Endothelial cell of umbilical vein (primary cell): ENCODE measurements at places on chromosomes 1 and 21.

DNA sequence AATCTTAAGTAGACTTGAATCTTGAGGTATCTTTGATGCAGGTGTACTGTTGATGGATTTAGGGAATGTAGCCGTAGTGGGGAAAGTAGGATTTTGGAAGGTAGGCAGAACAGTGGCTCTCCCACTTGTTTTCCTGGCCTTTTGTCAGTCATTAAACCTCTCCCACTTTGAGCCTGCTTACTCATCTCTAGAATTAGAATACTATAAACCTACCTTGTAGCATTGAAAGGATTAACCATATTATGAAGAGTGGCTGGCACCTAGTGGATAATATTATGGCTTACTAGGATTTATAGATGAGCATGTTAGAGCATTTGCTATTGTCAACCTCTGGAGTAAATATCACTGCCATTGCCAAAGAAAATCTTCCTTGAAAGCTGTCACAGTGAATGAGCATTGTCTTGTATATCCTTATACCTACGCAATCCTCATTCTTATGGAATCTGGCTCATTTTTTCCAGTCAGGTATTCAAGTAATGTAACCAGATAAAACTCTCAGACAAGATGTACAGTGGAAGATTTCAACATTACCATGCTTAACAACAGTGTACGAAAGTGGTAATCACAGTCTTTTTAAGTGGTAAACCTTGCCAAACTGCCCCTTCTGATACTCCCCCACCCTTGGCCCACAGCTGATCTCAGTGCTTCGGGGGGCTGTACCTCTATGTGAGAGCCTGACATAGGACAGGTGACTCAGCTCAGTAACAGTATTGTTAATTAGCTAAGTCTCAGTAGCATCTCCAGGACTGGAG, 44.4 kb downstream of the SH3GLB1 start:
- no peak for DNase-seq
- no peak overlapping the region for H3K27ac ChIP-seq
- H3K4me1 ChIP-seq, result no peaks in the 10 kb centered on the region
- H3K36me3 ChIP-seq, result peaks cover 4% of the 10 kb centered on the region

DNA sequence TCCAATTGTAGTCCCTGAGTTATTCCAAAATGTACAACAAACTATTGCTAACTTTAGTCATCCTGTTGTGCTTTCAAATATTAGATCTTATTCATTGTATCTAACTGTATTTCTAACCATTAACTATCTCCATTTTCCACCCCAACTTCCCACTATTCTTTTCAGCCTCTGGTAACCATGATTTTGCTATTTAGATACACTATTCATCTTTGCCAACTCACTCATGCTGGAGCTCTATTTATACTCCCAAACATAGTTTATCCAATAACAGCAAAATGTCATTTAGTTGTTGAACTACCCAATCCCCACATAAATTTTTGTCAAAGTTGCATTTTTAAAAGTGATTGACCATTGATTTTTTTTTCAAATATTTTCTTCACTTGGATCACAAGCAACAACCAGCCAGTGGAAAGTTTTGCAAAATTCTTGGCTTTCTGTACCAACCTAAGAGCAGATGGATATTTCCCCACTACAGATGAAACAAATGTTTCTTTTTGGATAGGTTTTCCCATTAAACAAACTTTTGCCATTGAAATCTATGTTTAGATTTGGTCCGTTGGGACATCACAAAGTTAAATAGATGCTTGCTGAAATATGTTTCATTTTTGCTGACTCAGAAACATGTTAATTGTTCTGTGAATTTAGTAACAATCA, 866.0 kb downstream of the LTN1 start:
- H3K36me3 ChIP-seq, result no peaks in the 10 kb centered on the region
- H3K27me3 ChIP-seq, result no peaks in the 10 kb centered on the region
- H3K4me3 ChIP-seq, result no peak overlapping the region
- H3K4me1 ChIP-seq, result no peaks in the 10 kb centered on the region
- H3K27ac ChIP-seq, result no peak overlapping the region
- DNase-seq, result no peak

DNA sequence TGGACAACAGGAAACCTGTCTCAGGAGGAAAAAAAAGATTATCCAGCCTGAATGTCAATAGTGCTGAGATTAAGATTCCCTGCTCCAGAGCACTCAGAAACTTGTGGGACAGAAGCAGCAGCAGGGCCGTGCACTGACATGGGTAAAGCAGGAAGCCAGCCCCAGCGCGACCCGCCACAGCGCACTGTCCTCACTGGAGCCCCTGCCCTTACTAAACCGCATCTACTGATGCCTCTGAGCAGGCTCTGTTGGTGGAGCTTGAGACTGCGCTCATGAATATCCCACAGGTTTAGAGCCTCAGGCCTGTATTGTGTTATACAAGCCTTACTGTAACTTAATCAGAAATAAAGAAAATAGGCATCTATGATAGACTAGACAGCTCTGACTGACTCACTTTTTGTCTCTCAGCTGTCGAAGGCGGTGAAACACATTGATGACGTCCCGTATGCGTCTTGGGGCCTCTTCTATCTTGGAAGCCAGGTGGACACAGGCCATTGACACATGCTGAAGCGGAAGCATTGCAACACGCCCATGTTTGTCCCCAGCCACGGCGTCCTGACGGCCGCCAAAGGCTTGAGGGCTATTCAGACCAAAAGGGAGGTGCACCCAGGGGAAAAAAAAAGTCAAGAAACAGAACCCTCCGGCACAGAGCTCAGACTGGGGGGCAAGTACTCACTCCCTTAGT, 1.2 kb downstream of the CCNL2 start:
- H3K4me1 ChIP-seq, result peaks cover 22% of the 10 kb centered on the region
- H3K27me3 ChIP-seq, result no peaks in the 10 kb centered on the region
- H3K27ac ChIP-seq, result peak overlapping the region; percentile 9
- peak overlapping the region; percentile 77 for H3K4me3 ChIP-seq

- no peaks in the 10 kb centered on the region for H3K4me1 ChIP-seq
- H3K4me3 ChIP-seq, result no peak overlapping the region
- no peaks in the 10 kb centered on the region for H3K36me3 ChIP-seq
- H3K27me3 ChIP-seq, result no peaks in the 10 kb centered on the region
- H3K27ac ChIP-seq, result no peak overlapping the region
- no peak for DNase-seq
Measured at GRCh38 chr1:34086561-34086960, 78.5 kb downstream of the CSMD2 start.

DNA sequence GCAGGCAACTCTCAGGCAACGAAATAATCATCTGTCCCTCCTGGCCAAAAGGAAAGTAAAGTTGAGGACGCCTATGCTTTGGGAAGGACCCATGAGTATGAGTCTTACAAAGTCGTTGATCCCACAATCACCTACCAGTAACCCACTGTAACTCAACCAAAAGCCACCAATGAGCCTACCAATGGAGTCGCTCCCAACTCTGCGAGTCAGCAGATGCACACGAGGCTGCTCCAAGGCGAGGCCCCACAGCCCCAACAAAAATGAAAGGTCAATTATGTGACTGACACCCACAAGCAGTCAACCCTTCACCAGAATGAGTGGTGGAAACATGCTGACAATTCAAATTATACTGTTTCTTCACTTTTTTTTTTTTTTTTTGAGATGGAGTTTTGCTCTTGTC, 12.0 kb downstream of the SETD4 start:
- H3K27me3 ChIP-seq, result no peaks in the 10 kb centered on the region
- H3K27ac ChIP-seq, result no peak overlapping the region
- DNase-seq, result no peak
- peaks cover 17% of the 10 kb centered on the region for H3K4me1 ChIP-seq
- H3K4me3 ChIP-seq, result no peak overlapping the region

GRCh38 chr1:218760601-218761570, 412.8 kb upstream of the LYPLAL1 start:
- no peak overlapping the region for H3K27ac ChIP-seq
- H3K36me3 ChIP-seq, result no peaks in the 10 kb centered on the region
- no peak overlapping the region for H3K4me3 ChIP-seq
- no peak for DNase-seq
- peaks cover 6% of the 10 kb centered on the region for H3K4me1 ChIP-seq

DNA sequence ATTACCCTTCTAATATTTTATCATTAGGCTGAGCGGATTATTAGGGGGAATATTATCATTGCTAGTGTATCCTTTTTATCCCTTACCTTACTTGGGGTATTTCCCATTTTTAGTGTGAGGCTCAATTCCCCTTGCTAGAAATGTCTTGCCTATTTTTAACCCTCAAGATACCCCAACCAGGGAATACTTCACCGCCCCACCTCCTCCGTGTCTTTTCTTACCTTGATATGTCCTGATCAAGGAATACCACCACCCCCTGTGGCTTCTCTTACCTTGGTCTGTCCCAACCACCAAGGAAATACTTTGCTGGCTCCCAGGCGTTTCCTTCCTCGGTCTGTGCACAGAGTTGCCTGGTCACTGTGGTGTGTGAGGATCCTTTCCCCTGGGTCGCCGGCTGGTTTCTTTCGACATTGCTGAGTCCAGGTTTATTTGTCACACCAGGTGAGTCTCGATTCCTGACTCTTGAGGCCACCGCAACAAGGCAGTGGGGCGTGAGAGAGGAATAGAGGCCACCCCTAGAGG, 57.8 kb downstream of the SERINC2 start:
- no peak for DNase-seq
- H3K4me3 ChIP-seq, result no peak overlapping the region
- H3K36me3 ChIP-seq, result no peaks in the 10 kb centered on the region
- no peaks in the 10 kb centered on the region for H3K4me1 ChIP-seq
- peaks cover 5% of the 10 kb centered on the region for H3K27me3 ChIP-seq

- DNase-seq, result no peak
- no peak overlapping the region for H3K4me3 ChIP-seq
Measured at GRCh38 chr1:32791881-32792280, 25.3 kb downstream of the YARS1 start.

DNA sequence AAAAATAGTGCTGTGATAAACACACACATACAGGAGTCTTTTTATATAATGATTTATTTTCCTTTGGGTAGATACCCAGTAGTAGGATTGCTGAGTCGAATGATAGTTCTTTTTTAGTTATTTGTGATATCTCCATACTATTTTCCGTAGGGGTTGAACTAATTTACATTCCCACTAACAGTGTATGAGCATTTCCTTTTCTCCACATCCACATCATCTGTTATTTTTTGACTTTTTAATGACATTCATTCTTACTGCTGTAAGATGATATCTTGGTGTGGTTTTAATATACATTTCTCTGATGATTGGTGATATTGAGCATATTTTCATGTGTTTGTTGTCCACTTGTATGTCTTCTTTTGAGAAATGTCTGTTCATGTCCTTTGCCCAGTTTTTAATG, 78.3 kb downstream of the NIBAN1 start:
- no peaks in the 10 kb centered on the region for H3K27me3 ChIP-seq
- no peak for DNase-seq
- H3K4me3 ChIP-seq, result no peak overlapping the region

GRCh38 chr1:52855584-52855983, 13.0 kb downstream of the ZYG11A start:
- no peaks in the 10 kb centered on the region for H3K36me3 ChIP-seq

DNA sequence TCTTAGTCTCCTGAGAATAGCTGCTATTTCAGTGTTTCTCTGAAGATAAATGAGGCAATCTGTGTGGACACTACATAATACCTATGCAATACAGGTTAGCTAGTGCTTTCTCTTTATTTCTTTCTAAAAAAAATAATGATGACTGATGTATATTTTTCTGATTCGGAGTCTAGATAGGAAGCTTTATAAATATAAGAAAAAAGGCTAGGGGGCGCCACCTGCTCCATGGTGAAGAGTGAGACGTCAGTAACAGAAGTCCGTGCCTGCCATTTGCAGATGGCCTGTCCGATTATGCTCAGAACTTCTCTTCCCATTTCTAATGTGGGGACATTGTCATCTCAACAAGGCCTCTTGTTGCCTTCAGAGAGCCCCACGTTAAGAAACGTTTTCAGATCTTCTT, 26.4 kb downstream of the QSOX1 start:
- no peak overlapping the region for H3K4me3 ChIP-seq
- no peaks in the 10 kb centered on the region for H3K27me3 ChIP-seq
- no peaks in the 10 kb centered on the region for H3K4me1 ChIP-seq
- peaks cover 16% of the 10 kb centered on the region for H3K36me3 ChIP-seq
- H3K27ac ChIP-seq, result no peak overlapping the region

GRCh38 chr1:223887747-223888418, 42.1 kb upstream of the TP53BP2 start:
- H3K36me3 ChIP-seq, result no peaks in the 10 kb centered on the region
- H3K27ac ChIP-seq, result peak overlapping the region; percentile 54
- no peak overlapping the region for H3K4me3 ChIP-seq

DNA sequence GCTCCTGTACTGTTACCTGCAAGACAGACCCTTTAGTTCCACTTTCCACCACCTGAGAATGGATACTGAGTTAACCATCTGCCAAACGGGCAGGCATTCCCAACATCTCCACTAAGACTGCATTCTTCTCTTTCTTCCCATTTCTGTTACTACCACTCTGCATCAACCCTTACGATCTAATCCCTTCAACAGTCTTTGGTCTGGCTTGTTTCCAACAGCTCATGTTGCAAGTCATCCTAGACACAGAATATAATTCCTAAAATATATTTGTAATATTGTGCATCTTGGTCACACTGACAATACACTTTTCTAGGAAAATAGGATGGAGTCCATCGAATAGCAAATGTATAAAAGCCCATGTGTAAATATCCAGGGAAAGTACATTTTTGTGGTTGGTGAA, 166.7 kb downstream of the SIPA1L2 start:
- H3K27ac ChIP-seq, result no peak overlapping the region
- H3K4me3 ChIP-seq, result no peak overlapping the region
- DNase-seq, result no peak
- H3K36me3 ChIP-seq, result no peaks in the 10 kb centered on the region
- H3K4me1 ChIP-seq, result no peaks in the 10 kb centered on the region
- no peaks in the 10 kb centered on the region for H3K27me3 ChIP-seq

DNA sequence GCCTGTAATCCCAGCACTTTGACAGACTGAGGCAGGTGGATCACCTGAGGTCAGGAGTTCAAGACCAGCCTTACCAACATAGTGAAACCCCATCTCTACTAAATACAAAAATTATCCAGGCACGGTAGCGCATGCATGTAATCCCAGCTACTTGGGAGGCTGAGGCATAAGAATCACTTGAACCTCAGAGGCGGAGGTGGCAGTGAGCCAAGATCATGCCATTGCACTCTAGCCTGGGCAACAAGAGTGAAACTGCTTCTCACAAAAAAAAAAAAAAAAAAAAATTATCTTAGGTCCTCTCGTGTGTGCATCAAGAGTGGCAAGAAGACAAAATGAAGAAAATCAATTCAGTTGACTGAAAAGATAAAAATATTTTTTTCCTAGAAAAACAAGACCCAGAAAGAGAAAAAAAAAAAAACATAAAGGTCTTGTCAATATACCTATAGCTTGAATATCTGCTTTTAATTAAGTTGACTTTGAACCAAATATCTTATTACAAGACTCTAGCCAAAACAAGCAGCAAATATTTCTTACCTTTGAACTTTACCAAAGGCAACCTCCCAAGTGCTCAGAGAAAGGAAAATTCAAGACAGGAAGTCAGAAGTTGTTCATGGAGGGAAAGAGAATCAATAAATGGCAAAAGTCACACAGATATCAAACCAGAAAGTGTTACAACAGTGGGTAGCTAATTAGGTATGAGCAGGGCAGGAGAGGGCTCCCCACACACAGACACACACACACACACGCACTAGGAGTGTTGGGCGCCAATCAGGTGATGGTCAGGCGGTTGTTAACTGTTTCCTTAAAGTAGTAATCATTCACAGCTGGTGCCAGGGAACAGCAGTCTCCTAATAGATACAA, 29.6 kb downstream of the ITLN2 start:
- H3K27ac ChIP-seq, result no peak overlapping the region
- no peaks in the 10 kb centered on the region for H3K4me1 ChIP-seq
- no peaks in the 10 kb centered on the region for H3K36me3 ChIP-seq

- H3K36me3 ChIP-seq, result no peaks in the 10 kb centered on the region
- H3K27me3 ChIP-seq, result no peaks in the 10 kb centered on the region
- no peak for DNase-seq
Measured at GRCh38 chr1:24964811-24965570, 34.9 kb upstream of the RUNX3 start.

GRCh38 chr1:60227601-60228000, 154.0 kb upstream of the C1orf87 start:
- H3K27ac ChIP-seq, result peak overlapping the region; percentile 29
- peaks cover 14% of the 10 kb centered on the region for H3K4me1 ChIP-seq
- DNase-seq, result no peak
- H3K27me3 ChIP-seq, result no peaks in the 10 kb centered on the region
